Posterior vena cava (tissue), 2 donors: ENCODE measurements at places on chromosomes 5 and 9. TPM values are rescaled to one million over a fixed set of nuclear protein-coding genes. Genes with fewer than 3 reads are reported as not detected.

DNA sequence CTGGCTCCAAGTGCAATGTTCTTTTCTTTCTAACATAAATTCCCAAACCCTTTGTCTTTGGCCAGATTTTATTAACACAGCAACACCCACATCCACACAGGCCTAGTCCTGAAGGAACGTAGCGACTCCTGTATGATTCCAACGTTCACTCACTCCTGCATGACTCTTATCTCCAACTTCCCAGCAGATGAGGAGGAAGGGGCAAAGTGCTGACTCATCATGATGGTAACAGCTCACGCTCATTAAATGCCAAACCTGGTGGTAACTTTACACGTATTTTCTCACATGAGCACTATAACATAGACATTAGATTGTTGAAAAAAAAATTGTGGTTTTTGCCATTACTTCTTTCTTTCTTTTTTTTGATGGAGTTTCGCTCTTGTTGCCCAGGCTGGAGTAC is 1349.5 kb downstream of the EFNA5 start:
- no peak for DNase-seq

DNA sequence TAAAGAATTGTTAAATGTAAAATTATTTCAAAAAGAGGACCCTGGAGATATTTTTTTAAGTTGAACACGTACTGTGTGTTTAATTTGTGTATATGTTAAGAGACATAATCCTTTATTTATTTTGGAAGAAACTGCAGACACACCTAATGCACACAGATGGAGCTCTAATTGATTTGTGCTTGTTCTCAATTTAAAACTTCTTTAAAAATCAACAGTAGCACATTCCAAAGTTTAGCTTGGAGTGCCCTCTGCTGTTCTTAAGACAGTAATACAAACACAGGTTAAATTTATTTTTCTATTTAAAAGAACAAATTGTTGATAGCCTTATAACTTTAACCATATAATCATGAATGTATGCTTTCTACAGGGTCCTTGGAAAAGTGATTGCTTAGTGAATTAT is 277.6 kb upstream of the ADAMTS16 start:
- no peak for DNase-seq

GRCh38 chr9:3980771-3981170 is 319.1 kb downstream of the GLIS3 start:
- DNase-seq, result no peak

DNA sequence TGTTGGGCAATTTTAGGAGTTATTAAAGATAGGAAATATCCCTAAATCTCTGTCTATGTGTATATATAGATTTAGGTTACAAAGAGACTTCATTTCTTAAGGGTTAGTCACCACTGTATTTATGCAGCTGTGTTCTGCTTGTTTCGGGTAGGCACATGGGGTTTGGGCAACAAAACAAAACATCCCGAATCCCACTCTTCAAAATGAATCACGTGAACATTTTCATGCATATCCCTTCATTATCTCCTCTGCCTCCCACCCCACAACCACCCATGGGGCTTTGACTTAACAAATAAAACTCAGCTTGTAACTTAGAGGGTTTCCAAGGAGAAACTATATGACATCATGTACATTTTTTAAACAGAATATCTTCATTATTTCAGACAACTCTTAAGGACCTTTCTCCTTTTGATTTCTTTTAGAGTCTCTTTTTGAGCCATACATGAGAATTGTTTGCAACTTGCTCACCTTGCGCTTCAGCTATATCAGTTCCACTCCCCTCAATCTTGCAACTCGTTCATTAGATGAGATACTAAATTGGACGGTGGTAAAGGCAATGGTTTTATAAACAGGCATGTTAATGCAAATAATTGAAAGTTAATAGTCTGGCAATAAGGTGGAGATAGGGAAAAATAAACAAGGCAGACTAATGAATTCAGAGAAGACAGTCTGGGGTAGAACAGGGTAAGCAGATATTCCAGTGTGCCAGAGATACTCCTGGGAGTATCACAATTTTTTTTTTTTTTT is 136.7 kb downstream of the CD180 start:
- no peak for DNase-seq

DNA sequence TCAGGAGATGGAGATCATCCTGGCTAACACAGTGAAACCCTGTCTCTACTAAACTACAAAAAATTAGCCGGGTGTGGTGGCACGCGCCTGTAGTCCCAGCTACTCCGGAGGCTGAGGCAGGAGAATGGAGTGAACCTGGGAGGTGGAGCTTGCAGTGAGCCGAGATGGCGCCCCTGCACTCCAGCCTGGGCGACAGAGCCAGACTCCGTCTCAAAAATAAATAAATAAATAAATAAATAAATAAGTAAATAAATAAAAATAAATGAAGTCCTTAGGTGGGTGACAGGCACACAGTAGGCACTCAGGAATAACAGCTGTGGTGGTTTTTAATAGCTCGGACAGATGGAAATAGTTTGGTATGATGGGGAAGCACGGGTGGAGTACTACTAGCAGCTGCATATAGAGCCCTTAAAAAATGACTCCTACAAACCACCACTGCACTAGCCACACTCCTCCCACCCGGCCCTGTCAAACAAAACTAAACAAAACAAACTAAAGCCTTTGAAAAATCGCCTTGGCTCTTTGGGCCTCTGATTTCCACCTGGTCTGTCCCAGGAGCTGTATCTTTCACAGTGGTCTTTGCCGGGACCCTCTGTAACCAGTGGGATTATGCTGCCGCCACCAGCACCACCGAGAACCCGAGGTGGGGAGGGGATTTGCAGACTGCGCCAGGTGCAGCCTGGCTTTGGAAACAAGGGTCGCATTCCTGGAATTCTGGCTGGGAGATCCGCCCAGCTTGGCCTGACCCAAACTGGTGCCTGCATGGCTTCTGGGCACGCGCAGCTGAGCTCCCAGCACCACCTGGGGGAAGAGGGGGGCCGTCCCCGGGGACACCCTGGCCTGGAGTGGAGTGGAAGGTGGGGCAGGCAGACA is 5.1 kb upstream of the WDR5 start:
- DNase-seq, result no peak

- DNase-seq, result no peak
These were observed 48.5 kb downstream of the G3BP1 start for GRCh38 chr5:151820271-151820670.

GRCh38 chr5:104452550-104452949 is 890.0 kb upstream of the NUDT12 start:
- DNase-seq, result no peak

DNA sequence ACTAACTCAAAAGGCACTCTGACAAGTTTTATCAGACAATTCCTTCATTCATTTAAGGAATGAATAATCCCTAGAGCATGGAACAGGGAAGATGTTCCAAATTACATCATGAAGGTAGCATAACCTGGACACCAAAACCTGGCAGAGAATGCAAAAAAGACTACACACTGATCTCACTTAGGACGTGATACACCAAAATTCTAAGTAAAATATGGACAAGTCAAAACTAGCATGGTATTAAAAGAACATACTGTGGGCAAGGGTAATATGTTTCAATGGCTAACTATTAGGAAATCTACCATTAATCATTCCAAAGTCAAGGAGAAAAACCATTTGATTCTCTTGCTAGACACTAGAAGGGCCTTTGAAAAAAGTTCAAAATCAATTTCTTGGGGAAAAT is 176.5 kb downstream of the HSPA4 start:
- no peak for DNase-seq

- no peak for DNase-seq
These were observed 91.4 kb upstream of the SH3GL2 start for GRCh38 chr9:17487467-17487866.

DNA sequence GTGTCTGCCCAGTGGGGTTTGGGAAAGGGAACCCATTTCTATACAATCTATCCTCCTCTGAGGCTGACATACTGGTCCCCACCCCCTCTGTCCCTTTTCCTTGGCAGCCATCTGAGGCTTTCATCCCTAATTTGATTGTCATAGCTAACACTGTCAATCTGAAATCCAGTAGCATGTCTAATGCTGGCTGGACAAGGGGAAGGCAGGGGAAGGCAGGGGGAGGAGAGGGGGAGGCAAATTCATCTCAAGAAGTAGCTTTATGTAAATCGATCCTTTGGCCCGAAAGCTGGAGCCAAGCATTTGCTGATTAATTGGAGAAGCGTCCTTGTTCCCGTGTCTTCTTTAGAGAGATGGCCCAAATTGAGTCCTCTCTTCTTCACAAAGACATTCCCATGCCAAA is 314.1 kb upstream of the PANK3 start:
- DNase-seq, result no peak

GRCh38 chr9:115690786-115691496 is 462.6 kb upstream of the PAPPA start:
- no peak for DNase-seq

- no peak for DNase-seq
These were observed 279.4 kb downstream of the HINT1 start for GRCh38 chr5:130885691-130886090.

- DNase-seq, result peak; percentile 58
These were observed 41.5 kb downstream of the SECISBP2 start for GRCh38 chr9:89359751-89360261.

DNA sequence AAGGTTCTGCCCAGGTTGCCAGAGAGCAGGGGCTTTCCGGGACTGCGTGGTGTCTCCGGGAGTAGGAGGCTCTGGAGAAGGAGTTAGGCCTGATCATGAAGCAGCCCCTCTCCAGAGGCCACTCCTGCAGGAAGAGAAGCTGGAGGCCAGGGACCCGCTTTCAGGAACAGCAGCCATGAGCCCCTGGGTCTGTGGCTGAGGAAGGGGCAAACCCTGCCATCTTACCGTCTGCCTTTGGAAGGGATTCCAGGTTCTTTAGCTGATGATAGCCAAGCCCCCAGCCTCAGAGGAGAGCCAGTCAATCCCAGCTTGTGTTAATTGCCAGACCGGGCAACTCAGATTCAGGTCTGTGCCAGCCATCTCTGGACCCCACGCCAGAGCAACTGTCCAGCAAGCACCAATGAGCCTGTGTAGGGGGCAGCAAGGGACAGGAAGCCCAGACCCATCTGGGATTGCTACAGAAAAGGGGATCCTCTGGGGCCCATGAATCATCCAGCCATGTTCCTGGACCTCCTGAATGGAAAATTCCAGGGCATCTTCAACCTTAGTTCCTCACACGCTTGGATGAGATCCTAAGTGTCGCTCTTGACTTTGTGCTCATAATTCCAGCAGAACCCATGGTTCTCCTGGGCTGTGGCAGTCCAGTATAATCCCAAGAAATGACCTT is 42.7 kb upstream of the MVB12B start:
- no peak for DNase-seq

DNA sequence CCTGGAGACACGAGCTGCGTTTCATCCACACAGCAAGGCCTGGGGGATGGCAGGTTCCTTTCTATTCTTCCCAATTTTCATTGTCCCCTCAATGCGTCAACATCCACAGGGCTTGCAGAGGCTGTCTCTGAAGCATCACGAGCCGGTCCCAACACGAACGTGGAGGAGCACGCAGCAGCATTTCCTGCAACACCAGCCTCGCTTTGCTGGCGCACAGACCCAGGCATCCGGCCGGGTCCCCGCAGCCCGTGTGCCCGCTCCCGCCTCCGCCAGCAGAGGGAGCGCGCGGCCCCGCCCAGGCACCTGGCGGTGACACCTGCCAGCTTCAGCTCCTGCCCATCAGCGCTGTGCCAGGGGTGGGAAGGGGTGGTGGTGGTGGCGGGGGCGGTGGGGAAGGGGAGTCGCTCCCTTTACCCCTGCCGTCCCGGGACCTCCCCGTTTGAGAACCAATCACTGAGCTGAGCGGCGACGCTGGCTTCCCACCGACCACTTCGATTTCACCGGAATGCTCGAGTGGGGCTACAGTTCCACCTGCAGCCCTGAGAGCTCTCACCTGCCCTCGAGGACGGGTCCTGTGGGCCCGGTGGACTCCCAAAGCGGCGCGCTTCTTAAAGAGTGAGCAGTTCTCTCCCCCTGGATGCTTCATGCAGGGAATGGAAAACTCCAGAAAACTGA is 464.5 kb downstream of the ICE1 start:
- no peak for DNase-seq

DNA sequence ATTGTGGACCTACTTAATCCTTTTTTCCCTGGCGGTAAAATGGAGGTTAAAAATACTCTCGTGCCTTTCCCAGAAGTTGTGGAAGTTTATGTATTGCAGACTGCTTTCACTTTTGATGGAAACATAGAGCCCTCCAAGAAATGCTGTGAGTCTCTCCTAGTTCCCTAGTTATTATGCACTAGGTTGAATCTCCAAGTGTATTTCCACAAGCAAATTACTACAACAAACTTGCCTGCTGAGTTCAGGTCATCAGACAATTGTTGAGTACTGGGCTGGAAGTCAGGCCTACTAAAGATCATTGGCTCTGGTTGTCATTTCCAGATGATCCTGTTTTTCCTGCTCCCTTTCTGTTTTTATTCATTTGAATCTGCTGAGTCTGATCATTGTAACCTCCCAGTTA is 104.1 kb downstream of the CD180 start:
- no peak for DNase-seq

GRCh38 chr5:149770236-149770635 is 40.1 kb downstream of the PPARGC1B start:
- DNase-seq, result no peak

GRCh38 chr5:125668884-125669283 is 754.3 kb upstream of the GRAMD2B start:
- DNase-seq, result no peak

DNA sequence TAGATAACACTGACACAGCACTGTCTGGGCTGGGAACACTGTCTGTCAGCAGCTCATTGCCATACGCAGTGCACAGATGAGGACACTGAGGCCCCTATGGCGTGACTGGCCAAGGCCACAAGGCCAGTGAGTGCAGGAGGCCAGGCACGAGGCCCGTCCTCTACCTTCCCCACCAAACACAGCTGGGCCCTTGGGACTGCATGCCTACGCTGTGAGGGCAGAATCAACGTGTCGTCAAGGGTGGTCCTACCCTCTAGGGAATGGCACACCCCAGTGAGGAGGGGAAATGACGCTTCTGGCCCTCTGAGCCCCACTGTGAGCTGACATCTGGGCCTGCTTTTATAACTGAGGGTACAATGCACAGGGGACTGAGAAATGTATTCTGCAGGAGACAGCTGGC is 42.1 kb upstream of the SLC25A51 start:
- DNase-seq, result no peak

DEPDC1B gene
- 0.37 TPM for total RNA-seq

PCAT7 gene
- not detected for total RNA-seq

FAM114A2 gene
- total RNA-seq, result 37.9 TPM

GDA gene
- not detected for total RNA-seq

MAN1B1 gene
- total RNA-seq, result 44.3 TPM

IL4 gene
- not detected for total RNA-seq

NR6A1 gene
- 0.23 TPM for total RNA-seq
